ENCODE measurements at places on chromosomes 7 and 10. TPM values are rescaled to one million over a fixed set of nuclear protein-coding genes. Genes with fewer than 3 reads are reported as not detected.

CDH23 gene
- total RNA-seq: not detected

PARD3 gene
- 56.2 TPM for total RNA-seq

RAB19 gene
- total RNA-seq: not detected

RPEL1 gene
- 0.27 TPM for total RNA-seq

ABCC2 gene
- total RNA-seq: 1.1 TPM

LEP gene
- not detected for total RNA-seq

ZNF518A gene
- total RNA-seq: 16.6 TPM

HOXA1 gene
- 0.93 TPM for total RNA-seq

PDCD11 gene
- total RNA-seq: 62.6 TPM

FAM25G gene
- not detected for total RNA-seq

ARMC10 gene
- 40.8 TPM for total RNA-seq

TSPAN13 gene
- total RNA-seq: 25.4 TPM

LIPN gene
- not detected for total RNA-seq

OIT3 gene
- total RNA-seq: under 0.01 TPM

NRCAM gene
- 157 TPM for total RNA-seq

CPA2 gene
- total RNA-seq: not detected

PSD gene
- total RNA-seq: 0.07 TPM

CTTNBP2 gene
- not detected for total RNA-seq

ABCB4 gene
- total RNA-seq: not detected

ITPRID1 gene
- total RNA-seq: not detected

CNNM1 gene
- 0.14 TPM for total RNA-seq

GIMAP7 gene
- total RNA-seq: 30.9 TPM

CTAGE8 gene
- not detected for total RNA-seq

ACSM6 gene
- not detected for total RNA-seq

MYL10 gene
- total RNA-seq: not detected

ITGA8 gene
- 0.65 TPM for total RNA-seq

ETV1 gene
- 15.2 TPM for total RNA-seq

NKX1-2 gene
- total RNA-seq: not detected

CPA1 gene
- total RNA-seq: not detected

SP8 gene
- not detected for total RNA-seq

SPDYE5 gene
- total RNA-seq: under 0.01 TPM

USP6NL gene
- 42.8 TPM for total RNA-seq

ANXA8 gene
- not detected for total RNA-seq

DNAH11 gene
- total RNA-seq: 4.2 TPM

MCM10 gene
- 26.1 TPM for total RNA-seq

GBX1 gene
- total RNA-seq: not detected

CTNNA3 gene
- total RNA-seq: not detected

NKX2-3 gene
- total RNA-seq: 2.4 TPM

C7orf25 gene
- 8.5 TPM for total RNA-seq

AS3MT gene
- 1.8 TPM for total RNA-seq

SPAG6 gene
- total RNA-seq: not detected

ADARB2 gene
- total RNA-seq: 0.07 TPM

SVIL gene
- 152 TPM for total RNA-seq

Data from thoracic aorta endothelial cell (primary cell).